ENCODE measurements at places on chromosomes 2 and 18.
A peak's percentile ranks its signal among the peaks of the same experiment; 100 is the strongest.

DNA sequence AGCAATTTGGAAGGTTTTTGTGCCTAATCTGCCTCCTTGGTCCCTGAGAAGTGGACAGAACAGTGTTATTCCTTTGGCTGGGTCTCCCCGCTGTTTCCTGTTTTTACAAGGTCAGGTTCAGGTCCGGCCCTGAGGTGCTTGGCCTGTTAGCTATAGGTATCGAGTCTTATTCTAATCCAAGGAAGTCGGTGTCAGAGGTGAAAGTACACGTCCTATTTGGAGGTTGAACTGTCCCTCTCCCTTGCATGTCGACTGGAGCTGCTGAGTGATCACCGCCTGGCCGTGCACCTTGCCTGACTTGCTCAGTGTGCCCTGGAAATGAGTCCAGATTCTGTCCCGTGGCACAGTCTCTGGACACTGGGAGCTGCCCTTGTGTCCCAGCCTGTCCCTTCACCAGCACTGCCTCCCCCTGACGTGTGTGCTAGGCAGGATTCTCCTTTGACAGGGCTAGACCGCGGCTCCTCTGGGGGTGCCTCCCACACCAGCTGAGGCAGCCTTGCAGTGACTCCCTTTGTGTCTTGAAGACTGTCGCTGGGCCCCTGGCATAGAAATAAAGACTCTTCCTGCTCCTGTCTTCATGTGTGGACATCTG, 65.7 kb upstream of the RBM44 start:
- no peak for DNase-seq

DNA sequence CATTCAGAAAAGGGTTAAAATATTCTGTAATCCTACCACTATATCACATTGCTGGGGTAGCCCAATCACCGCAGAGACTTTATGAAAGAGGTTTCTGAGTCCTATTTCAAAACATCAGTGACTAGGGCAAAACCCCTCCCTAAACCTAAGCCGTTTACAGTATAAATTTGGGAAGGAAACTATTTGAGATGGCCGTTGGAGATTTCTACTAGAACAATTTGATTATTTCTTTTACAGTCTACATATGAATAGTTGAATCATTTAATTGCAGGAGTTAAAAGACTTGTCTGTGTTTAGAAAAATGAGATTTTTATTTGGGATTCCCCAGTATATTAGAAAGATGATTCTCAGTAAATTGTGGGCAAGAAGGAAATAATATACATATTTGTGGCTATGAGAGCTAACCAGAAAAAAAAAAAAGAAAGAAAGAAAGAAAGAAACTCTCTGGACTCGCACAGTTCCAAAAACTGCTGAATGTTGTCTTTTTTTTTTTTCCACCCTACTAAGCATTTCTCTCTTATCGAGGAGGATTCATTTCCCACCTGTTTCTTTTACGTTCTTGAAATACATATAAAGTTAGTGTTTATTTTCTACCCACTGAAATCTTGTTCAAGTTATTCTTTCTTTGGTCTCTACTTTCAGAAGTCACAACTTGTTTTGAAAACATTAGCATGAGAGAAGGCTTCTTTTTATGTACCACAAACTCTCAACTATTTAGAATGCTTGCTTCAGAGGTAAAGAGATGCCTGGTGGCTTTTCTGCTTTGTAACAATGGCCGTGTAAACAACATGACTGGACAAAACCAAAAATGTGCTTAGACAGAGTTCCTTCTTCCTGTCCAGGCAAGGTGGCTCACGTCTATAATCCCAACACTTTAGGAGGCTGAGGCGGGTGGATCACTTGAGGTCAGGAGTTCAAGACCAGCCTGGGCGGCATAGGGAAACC, 65.9 kb downstream of the BCL2 start:
- DNase-seq, result no peak

DNA sequence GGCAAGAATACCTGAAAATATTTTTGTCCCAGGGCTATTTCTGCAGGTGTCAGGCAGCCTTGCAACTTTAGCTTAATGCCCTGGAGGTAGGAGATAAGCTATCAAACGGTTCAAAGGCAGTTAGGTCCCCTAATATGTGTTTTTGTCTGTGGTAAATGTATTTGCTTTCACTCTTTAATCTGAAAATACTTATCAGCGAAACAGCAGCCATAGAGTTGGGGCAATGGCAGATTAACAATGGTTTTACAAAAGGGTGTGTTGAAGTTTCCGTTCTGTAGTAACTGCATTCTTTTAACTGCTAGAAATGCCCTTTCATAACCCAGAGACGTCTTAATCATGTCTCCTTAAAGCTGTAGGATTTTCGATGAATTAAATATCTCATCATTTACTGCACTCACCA, 265.0 kb upstream of the TRIB2 start:
- DNase-seq, result peak; percentile 23

GRCh38 chr18:21386523-21387240, 144.7 kb downstream of the GREB1L start:
- DNase-seq, result no peak

DNA sequence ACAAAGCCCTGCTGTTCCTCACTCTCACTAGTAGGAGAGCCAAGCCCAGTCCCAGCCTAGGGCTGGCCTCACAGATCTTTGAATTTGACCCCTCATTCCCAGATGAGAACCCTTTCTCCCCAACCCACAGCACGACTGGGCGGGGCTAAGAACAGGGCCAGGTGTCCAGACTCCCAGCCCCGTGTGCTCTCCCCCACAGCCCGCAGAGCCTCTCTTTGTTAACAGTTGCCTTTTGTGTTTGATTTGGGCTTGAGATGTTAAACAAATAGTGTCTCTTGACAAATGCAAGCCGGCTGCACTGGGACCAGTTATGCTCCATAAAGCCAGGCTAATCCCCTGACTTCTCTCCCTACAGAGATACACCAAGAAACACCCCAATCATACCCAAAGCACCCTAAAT, 4.7 kb upstream of the KCNK3 start:
- no peak for DNase-seq

DNA sequence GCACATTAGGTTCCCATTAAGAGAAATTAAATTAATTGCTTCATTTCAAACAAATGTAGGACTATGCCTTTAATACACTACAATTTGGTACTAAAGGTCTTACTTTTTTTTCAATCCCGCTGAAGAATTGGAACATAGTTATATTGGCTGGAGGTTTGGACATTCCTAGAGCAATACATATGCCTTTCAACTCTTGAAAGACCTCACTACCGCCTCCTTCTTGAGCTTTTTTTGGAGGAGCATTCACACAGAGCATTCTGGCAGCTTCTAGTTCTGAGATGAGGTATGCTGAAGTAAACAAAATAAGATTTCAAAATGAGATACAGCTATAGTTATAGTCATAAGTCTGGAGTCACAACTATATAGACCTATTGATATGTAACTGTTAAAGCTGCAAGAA, 10.9 kb downstream of the FAM98A start:
- no peak for DNase-seq

DNA sequence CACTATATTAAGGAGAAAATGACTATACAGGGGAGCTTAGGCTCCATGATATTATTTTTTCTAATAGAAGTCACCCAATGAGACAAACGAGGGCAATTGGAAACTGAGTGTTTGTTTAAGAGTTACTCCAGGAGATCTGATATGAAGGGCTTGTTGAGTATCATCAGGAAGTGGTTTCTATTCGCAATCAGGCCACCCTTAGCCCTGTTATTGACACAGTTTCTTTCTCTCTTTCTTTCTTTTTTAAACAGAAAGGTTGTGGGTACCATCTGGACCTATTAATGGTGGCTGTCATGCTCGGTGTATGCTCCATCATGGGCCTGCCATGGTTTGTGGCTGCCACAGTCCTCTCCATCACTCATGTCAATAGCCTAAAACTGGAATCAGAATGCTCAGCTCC, 117.3 kb downstream of the DPP4 start:
- peak; percentile 46 for DNase-seq

GRCh38 chr2:72128843-72129227, 18.8 kb downstream of the CYP26B1 start:
- no peak for DNase-seq

DNA sequence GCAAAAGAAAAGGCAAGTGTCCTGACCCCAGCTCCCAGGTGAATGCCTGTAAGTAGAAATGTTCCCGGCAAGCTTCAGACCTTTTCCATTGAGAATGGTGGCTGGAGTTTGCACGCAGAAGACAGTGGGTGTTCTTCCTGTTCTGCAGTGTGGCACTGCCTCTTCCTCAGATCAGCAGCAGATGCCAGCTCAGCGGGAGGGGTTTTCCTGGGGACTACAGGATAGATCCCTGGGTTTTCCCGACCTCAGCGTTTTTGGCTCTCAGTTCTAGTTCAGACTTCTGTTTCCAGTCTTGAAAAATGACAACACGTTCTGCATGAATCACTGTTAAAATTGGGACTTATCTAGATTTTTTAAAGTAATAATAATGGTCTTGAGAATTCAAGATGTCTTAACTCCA, 39.2 kb downstream of the GRHL1 start:
- no peak for DNase-seq

GRCh38 chr18:47560723-47561715, 309.6 kb upstream of the SKOR2 start:
- DNase-seq, result no peak

DNA sequence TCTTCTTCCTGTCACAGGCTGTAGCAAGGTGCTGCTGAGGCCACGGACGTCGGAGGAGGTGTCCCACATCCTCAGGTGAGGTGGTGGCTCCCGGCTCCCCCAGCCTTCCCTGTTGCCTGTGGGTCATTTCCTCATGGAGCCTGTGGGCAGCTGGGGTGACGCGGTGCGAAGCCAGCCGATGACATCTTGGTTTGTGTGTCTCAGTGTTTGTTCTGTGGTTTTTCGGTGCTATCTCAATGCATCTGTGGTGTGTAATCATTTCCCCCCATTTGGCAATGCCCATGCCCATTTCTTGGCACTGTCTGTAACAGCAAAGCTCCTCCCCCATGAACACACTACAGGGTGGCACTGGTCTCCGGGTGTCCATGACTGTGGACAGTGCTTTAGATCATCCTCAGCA, 6.6 kb downstream of the D2HGDH start:
- DNase-seq, result peak; percentile 46

- DNase-seq, result no peak
These were observed 31.7 kb upstream of the DYNC1I2 start for GRCh38 chr2:171655586-171655985.

DNA sequence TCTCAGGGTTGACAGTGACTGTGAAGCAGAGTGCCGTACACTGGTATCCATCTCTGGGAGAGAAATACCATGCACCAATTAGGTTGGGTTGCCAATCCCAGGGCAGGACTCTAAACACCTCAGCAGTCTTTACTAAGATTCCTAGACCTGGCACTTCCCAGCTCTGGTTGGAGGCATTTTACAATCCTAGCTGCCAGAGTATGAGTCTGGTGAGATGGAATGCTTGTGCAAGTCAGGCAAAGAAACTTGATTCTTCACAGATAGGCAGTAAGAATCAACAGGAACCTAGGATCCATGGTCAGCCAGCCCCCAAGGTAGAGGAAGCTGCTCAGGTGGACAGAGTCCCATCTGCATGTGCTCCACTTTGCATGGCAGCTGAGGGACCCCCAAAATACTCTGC, 6.0 kb upstream of the UGT1A5 start:
- no peak for DNase-seq

DNA sequence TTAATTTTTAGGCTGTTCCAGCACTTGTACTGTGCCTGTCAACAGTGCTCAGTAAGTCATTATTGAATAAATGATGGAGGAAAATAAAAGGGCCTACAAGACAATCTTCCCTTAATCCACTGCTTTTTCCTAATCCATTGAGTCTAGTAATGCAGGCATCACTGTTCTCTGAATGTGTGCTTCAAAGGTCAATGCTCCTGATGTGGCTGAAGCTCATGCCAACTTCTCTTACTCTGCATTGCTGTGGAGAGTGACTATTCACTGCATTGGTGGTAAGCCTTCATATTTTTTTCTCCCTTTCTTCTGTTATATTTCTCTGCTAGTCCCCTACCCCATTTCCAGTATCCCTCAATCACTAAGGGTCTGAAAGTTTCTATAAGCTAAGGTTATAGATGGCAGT, 31.9 kb upstream of the MYO1B start:
- no peak for DNase-seq

DNA sequence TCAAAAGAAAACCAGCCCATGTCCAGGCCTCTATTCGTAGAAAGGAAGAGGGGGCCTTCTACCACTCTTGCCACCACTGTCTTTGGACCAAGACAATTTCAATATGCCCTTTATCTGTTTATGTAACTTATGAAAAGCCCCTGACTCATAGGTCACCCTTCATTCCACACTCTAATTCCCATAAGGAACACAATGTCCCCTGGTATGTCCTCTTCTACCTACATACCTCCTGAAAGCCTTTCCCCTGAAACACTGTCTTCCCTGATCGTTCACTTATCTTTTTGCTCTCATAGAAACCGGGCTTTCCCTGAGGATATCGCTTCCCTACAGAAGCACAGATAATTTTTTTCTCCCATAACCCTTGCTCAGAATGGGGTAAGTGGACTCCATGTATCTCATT, 13.3 kb downstream of the EIF2AK3 start:
- no peak for DNase-seq

GRCh38 chr2:24021122-24021998, 11.5 kb downstream of the MFSD2B start:
- peak; percentile 12 for DNase-seq

GRCh38 chr2:121791290-121791689, 35.8 kb downstream of the TSN start:
- no peak for DNase-seq

DNA sequence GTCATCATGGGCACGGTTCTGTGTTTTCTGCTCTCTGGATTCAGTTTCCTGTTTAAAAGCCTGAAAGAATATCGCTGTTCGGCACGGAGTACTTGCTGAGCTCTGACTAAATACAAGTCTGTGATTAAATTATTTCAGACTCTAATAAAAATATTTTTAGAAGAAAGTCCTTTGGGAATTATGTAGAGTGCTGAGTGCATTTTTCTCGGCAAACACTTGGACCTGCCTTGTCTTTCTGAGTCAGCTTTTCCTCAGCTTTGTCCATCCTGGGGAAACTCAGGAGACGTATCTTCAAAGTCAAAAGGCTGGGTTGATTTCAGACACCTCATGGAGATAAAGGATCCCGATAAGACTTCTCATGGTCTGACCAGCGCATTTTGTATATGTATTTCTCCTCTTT, 45.9 kb downstream of the IL1R2 start:
- DNase-seq, result no peak

GRCh38 chr2:111165084-111165483, 44.4 kb downstream of the BCL2L11 start:
- no peak for DNase-seq

DNA sequence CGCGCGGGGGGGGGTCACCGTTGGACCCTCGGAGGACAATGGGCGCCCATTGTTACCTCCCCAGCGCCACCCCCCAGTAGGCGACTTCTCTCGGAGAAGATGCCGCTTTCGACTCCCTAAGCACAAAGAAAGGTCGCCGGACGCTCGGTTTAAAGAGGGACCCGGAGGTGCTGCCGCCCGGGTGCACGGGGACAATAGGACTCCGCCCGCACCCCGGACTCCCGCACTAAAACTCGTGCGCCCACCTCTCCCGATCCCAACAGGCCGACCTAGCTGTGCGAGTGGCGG, 318 bp upstream of the CDC42EP3 start:
- no peak for DNase-seq

DNA sequence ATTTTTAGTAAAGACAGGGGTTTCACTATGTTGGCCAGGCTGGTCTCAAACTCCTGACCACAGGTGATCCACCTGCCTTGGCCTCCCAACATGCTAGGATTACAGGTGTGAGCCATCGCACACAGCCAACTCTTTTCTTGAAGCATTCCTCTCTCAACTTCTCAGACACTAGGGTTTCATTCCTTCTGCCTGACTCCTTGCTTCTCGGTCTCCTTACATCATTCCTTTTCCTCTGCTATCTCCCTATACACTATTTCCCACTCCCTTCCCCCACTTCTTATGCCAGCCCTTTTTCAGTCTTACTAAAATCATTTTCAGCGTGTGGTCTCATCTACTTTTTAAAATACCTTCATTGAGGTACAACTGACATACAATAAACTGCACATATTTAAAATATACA, 6.1 kb downstream of the SOS1 start:
- no peak for DNase-seq

Data from CD4-positive, alpha-beta T cell treated with Interleukin-12 subunit alpha and Interleukin-12 subunit beta, for 1 hour (primary cell).